CD4-positive, alpha-beta T cell treated with Interleukin-15 for 4 hours (primary cell): ENCODE measurements at places on chromosomes 3 and 15.

- DNase-seq: no peak
Observed at GRCh38 chr3:189513281-189514117, 117.7 kb upstream of the TP63 start.

GRCh38 chr3:189519458-189519857 is 111.7 kb upstream of the TP63 start:
- no peak for DNase-seq

- DNase-seq: no peak
Observed at GRCh38 chr15:67148196-67148701, 82.8 kb downstream of the SMAD3 start.

DNA sequence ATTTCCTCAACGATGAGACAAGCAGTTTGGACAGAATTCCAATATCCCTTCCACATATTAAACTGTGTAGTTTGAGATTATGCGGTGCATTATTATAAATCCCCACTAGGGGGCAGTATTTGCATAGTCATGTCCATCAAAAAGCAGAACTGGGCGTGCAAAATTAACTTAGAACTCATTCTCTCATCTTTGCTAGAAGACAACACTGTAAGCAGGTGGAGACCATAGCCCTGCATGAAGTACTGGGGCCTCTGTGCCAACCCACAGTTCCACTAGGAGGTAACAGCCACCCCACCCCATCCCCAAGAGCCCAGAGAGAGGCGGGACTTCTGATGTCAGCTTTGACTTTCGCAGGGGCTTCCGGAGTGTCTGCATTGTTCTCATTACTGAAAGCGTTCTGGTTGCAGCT is 106.6 kb upstream of the TMC3 start:
- peak; percentile 53 for DNase-seq

GRCh38 chr3:15595955-15596354 is 5.4 kb downstream of the HACL1 start:
- no peak for DNase-seq

GRCh38 chr3:52506266-52506966 is 11.3 kb downstream of the STAB1 start:
- no peak for DNase-seq

DNA sequence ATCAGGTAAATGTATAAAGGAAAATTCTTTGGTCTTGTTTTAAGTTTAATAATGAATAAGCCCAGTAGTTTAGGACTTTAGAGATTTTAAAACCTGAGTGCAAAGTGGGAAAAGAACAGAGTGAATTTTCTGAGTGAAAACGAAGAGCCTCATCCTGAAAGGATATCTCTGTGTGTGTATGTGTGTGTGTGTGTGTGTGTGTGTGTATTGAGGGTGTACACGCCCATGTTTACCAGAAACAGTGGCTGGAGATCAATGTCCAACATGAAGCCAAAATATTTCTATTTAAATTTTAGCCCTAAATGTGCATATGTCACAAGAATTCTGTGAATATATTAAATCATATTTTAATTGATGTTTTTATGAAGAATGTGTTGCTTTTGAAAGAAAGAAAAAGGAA is 549.9 kb downstream of the CADM2 start:
- no peak for DNase-seq

DNA sequence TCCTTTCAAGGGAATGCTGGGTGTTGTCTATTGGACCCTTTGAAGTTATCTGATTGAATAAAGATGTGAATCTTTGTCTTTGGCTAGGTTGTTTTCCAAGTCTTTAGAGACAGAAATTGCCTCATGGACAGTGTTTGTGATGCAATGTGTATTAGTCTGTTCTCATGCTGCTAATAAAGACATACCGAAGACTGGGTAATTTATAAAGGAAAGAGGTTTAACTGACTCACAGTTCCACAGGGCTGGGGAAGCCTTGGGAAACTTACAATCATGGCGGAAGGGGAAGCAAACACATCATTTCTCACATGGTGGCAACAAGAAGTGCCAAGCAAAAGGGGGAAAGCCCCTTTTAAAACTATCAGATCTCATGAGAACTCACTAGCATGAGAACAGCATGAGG is 88.8 kb upstream of the PLXND1 start:
- DNase-seq: no peak
